ENCODE measurements at places on chromosomes 2 and 18. TPM values are rescaled to one million over a fixed set of nuclear protein-coding genes. Genes with fewer than 3 reads are reported as not detected.

C1D gene
- 32.5 TPM for total RNA-seq

IHH gene
- total RNA-seq: 0.69 TPM

WDR35 gene
- 32.8 TPM for total RNA-seq

EMILIN1 gene
- 6.2 TPM for total RNA-seq

PREB gene
- total RNA-seq: 24.7 TPM

SAG gene
- total RNA-seq: 1.4 TPM

IL36G gene
- not detected for total RNA-seq

RAPH1 gene
- total RNA-seq: 59.3 TPM

RAB27B gene
- 118 TPM for total RNA-seq

Measured in diencephalon (tissue), 1 donor.